ENCODE measurements at places on chromosomes 1 and 21.

GRCh38 chr1:52243221-52243987 is 101.5 kb downstream of the ZFYVE9 start:
- DNase-seq = no peak

DNA sequence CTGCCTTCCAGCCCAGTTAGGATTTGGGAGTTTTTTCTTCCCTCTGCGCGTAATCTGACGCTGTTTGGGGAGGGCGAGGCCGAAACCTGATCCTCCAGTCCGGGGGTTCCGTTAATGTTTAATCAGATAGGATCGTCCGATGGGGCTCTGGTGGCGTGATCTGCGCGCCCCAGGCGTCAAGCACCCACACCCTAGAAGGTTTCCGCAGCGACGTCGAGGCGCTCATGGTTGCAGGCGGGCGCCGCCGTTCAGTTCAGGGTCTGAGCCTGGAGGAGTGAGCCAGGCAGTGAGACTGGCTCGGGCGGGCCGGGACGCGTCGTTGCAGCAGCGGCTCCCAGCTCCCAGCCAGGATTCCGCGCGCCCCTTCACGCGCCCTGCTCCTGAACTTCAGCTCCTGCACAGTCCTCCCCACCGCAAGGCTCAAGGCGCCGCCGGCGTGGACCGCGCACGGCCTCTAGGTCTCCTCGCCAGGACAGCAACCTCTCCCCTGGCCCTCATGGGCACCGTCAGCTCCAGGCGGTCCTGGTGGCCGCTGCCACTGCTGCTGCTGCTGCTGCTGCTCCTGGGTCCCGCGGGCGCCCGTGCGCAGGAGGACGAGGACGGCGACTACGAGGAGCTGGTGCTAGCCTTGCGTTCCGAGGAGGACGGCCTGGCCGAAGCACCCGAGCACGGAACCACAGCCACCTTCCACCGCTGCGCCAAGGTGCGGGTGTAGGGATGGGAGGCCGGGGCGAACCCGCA is at the start of gene PCSK9:
TSS of gene PCSK9 (plus strand) at position 207 of the 741 bp plus-strand sequence. CDS start at position 497, 290 bp downstream.
- DNase-seq = no peak

DNA sequence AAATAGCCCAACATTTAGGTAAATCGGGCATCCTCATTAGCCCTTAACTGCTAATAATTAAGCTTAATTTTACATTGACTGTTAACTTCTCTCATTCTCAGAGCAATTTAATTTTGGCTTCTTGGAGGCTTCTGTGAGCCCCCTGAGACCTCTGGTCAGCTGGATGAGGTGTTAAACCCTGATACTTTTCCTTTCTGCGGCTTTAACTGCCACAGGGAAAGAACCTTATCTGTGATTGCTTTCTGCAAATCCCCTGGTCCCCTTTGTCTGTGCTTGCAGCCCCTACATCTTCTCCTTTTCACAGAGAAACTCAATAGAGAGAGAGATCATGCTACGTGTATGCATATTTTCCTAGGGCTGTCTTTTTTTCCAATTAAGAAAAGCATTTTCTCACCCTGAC is 184.5 kb upstream of the CSF3R start:
- no peak for DNase-seq

- DNase-seq = no peak
These were observed 5.1 kb downstream of the IFFO2 start for GRCh38 chr1:18951416-18951815.

- DNase-seq = no peak
These were observed 117.6 kb downstream of the LTN1 start for GRCh38 chr21:28875078-28875477.

DNA sequence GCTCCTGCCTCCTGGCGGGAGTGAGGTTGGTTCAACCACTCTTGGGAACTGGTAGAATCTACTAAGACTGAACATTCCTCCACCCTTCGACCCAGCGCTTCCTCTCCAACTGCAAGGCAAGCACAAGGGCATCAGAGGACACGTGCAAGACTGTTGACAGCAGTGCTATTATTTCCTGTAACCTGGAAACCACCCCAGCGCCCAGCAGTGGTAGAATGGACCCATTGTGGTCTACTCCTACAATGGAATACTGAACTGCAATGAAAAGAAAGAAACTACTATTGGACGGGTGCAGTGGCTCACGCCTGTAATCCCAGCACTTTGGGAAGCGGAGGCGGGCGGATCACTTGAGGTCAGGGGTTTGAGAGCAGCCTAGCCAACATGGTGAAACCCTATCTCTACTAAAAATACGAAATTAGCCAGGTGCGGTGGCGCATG is 33.0 kb upstream of the TARDBP start:
- DNase-seq = no peak

DNA sequence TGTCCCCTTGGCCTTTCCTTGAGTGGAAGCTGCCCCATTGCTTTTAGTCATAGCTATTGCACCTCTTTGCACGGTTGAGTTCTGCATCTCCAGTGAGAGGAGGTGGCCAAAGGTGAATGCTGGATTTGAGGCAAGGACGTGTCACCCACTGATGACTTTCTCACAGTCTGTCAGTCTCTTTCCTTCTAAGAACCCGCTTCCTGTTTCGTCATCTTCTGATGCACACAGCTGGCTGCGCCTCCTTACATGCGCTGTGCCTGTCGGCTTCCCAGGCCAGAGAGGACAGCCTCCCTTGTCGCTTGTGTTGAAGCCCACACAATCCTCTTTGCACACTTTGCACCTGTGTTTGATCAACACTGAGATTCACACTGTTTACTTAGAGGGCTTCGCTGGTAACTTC is 41.8 kb upstream of the PWP2 start:
- no peak for DNase-seq

DNA sequence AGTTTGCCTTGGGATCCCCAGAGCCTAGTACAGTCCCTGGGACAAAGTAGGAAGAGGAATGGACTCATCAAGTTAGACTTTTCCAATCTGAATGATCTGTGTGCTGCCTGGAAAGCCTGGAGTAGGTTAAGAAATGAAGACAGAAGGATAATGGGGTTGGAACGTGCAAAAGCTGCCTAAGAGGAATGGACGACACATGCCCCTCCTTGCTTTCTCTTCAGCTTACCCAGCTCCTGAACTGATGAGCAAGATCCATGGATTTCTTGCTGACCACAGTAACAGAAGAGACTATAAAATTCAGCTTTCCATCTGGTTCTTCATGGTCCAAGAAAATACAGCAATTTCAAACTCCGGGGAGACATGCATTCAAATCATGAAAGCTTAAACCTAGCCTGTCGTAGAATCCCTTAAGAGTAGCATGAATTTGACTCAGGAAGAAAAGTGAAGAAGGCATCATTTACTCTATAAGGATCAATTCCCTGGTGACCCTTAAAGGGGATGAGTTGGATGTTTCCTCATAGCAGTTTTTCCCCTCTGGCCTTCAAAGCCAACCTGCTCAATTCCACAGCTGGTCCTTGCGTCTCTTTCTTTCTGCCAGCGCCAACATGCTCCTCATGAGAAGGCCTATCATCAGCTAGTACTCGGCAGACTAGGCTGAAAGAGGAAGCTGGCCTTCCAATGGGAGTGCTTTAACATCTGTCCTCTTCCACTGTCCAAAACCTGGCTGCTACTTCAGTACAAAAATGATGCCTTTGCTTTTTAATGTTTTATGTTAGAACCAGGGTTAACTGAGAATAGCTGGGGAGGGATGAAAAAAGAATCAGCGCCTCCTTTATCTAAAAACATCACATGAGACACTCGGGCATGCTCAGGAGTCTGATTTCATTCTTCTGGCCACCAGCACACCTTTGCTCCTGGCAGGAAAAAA is 5.7 kb upstream of the PEF1 start:
- no peak for DNase-seq

DNA sequence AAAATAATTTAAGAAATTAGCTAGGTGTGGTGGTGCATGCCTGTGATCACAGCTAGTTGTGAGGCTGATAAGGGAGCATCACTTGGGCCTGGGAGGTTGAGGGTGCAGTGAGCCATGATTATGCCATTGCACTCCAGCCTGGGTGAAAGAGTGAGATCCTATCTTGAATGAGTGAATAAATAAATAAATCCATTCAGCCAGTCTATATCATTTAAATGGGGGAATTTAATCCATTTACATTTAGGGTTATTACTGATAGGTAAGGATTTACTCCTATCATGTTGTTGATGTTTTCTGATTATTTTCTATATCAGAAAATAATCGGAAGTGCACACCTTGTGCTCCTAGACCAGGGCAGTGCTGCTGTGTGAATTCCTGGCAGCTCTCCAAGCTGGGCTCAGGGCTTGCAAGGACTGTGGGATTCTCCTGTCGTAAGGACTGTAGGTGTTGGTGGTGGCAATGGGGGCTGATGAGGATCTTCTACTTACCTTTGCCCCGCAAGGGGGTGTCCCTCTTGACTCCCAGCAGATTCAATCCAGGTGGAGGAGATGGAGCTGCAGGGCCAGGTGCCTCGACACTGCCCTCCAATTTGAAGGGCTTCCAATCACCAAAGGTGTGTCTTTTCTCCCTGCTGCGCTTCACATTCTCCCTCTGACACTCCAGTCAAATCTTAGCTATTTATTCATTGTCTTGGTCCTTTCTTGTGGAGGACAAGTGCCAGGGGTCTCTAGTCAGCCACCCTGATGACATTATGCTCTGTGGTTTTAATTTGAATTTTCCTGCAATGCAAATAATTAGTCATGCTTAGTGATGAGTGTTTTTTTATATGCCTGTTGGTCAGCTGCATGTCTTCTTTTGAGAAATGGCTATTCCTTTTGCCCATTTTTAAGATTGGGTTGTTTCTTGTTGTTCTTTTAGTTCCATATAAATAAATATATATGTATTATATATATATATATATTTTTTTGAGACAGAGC is 14.1 kb upstream of the TRAPPC10 start:
- DNase-seq = no peak

GRCh38 chr1:155741908-155742307 is 53.0 kb downstream of the DAP3 start:
- DNase-seq = no peak

DNA sequence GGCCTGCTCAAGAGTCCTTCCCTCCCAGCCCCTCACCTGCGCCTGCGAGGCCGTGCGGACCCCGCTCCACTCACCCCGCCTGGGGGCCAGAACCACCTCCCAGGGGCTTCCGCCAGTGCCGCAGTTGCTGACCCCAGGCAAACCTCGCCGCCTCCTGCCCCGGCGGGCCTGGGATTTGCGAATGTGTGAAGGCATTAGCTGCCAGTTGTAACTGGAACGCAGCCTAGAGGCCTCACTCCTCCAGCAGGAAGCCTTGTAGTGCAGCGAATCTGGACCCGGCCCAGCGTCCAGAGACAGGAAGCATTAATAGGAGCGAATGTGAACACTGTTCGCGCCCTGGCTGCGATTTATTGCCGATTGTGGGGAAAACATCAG is 140.9 kb upstream of the ARHGEF16 start:
- no peak for DNase-seq

GRCh38 chr21:40186045-40186444 is 318.8 kb downstream of the PCP4 start:
- DNase-seq = no peak

DNA sequence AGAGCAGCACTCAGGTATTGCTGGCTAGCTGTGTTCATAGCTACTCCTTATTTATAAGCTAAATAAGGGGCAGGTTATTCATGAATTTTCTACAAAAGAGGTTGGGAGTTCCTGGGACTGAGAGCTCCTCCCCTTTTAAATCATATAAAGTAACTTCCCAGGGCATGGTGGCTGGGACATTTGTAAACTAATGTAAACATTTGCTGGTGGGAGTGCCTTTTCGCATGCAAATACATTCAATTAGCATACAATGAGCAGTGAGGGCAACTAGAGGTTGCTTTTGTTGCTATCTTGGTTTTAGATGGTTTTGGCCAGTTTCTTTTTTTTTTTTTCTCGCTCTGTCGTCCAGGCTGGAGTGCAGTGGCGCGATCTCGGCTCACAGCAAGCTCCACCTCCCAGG is 43.4 kb downstream of the GNPAT start:
- DNase-seq = no peak

- DNase-seq = no peak
These were observed 611 bp upstream of the PIK3C2B start for GRCh38 chr1:204495078-204495753.

DNA sequence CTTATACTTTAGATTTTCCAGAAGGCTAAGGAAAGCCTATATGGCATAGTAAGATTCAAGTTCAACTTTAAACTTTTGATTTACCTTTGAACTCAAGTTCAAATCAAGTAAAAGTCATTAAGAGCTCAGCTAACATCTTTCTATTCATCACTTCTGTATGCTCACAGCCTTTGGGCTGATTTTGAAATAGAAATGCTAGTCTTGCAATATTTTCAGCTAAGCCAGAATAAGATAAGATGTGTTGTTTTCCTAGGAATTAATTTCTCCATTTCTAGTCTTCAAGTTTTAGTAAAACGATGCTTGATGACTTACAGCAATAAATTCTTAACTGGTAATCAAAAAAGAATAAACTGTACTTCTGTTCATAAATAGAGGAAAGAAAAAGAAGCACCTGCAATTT is 35.6 kb downstream of the ATP1B1 start:
- no peak for DNase-seq

GRCh38 chr1:184036517-184036949 is 995 bp downstream of the COLGALT2 start:
- DNase-seq = no peak

- no peak for DNase-seq
These were observed 37.3 kb downstream of the C1orf21 start for GRCh38 chr1:184424157-184424556.

DNA sequence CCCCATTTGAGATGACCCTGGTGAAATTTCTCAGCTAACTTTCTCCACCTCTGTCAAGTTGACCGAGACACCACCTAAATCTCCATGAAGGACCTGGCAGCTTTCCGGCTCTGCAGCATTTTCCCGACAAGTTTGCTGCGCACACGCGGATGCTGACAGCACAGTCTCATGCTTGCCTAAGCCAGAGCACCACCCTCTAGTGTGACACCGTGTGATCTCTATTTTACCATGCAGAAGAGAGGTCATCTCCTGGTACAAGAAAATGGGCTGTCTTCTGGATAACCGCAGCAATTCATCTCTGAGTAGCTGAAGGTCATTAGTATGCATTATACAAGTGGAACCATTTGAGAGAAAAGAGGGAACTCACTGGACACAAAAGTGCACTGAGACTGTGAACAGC is 38.9 kb upstream of the H6PD start:
- DNase-seq = no peak
